ENCODE measurements at places on chromosomes 1 and 21. TPM values are rescaled to one million over a fixed set of nuclear protein-coding genes. Genes with fewer than 3 reads are reported as not detected.

The REG4 gene
- not detected for total RNA-seq

The NBPF3 gene
- 7.4 TPM for total RNA-seq

The CAMK1G gene
- total RNA-seq, result not detected

The OLIG2 gene
- total RNA-seq, result not detected

The SEMA6C gene
- total RNA-seq, result 0.99 TPM

The DIPK1A gene
- 9.9 TPM for total RNA-seq

Data from foreskin keratinocyte (primary cell).